ENCODE measurements at places on chromosomes 12 and 14. TPM values are rescaled to one million over a fixed set of nuclear protein-coding genes. Genes with fewer than 3 reads are reported as not detected.

The COX8C gene
- polyA plus RNA-seq, result 0.89 TPM

The B3GNT4 gene
- polyA plus RNA-seq, result 0.59 TPM

The DNAI7 gene
- polyA plus RNA-seq, result 0.84 TPM

The ADSS1 gene
- polyA plus RNA-seq, result 71.5 TPM

The LBHD2 gene
- not detected for polyA plus RNA-seq

The SLC10A1 gene
- not detected for polyA plus RNA-seq

The CCDC196 gene
- polyA plus RNA-seq, result 0.28 TPM

The CFAP251 gene
- polyA plus RNA-seq, result 1.3 TPM

The SART3 gene
- 33.8 TPM for polyA plus RNA-seq

The MYH7 gene
- polyA plus RNA-seq, result 525 TPM

The TMPRSS12 gene
- 0.18 TPM for polyA plus RNA-seq

The NRIP2 gene
- polyA plus RNA-seq, result 6.1 TPM

The DDX11 gene
- 41.7 TPM for polyA plus RNA-seq

The CLEC1B gene
- polyA plus RNA-seq, result not detected

The SIX4 gene
- 26.3 TPM for polyA plus RNA-seq

The SLC41A2 gene
- 2.1 TPM for polyA plus RNA-seq

The SIRT4 gene
- 5.6 TPM for polyA plus RNA-seq

The TESPA1 gene
- 1.5 TPM for polyA plus RNA-seq

The PCED1B gene
- 0.72 TPM for polyA plus RNA-seq

The SYCP3 gene
- polyA plus RNA-seq, result 0.41 TPM

The OVCH1 gene
- polyA plus RNA-seq, result 0.54 TPM

The GPRC5D gene
- polyA plus RNA-seq, result not detected

The MOAP1 gene
- polyA plus RNA-seq, result 25.8 TPM

The PTCSC3 gene
- not detected for polyA plus RNA-seq

The KSR2 gene
- not detected for polyA plus RNA-seq

The SMCO2 gene
- polyA plus RNA-seq, result not detected

The MARS1 gene
- 98.7 TPM for polyA plus RNA-seq

The KRT77 gene
- 0.32 TPM for polyA plus RNA-seq

The TAS2R9 gene
- not detected for polyA plus RNA-seq

The ITGA7 gene
- 466 TPM for polyA plus RNA-seq

The P3H3 gene
- polyA plus RNA-seq, result 29.7 TPM

The IFNG-AS1 gene
- 0.72 TPM for polyA plus RNA-seq

The GARIN6 gene
- not detected for polyA plus RNA-seq

The STYK1 gene
- not detected for polyA plus RNA-seq

The SERPINA9 gene
- polyA plus RNA-seq, result not detected

The BMAL2 gene
- 1.2 TPM for polyA plus RNA-seq

The MGAT4C gene
- 0.45 TPM for polyA plus RNA-seq

The POTEG gene
- not detected for polyA plus RNA-seq

The ANKRD33 gene
- not detected for polyA plus RNA-seq

The SMARCC2 gene
- polyA plus RNA-seq, result 67.8 TPM

The TMX1 gene
- 26.6 TPM for polyA plus RNA-seq

The DNAJC22 gene
- 0.39 TPM for polyA plus RNA-seq

The WSCD2 gene
- polyA plus RNA-seq, result 1.7 TPM

The PIWIL1 gene
- 0.09 TPM for polyA plus RNA-seq

The KRT3 gene
- not detected for polyA plus RNA-seq
